ENCODE measurements at places on chromosomes 4 and X. TPM values are rescaled to one million over a fixed set of nuclear protein-coding genes. Genes with fewer than 3 reads are reported as not detected.

Gene ITM2A
- total RNA-seq: 333 TPM

Gene RASSF6
- 3.3 TPM for total RNA-seq

Gene RAB40AL
- total RNA-seq: not detected

Gene MTNR1A
- 0.21 TPM for total RNA-seq

Gene HELT
- total RNA-seq: not detected

Gene SSX1
- total RNA-seq: not detected

All from tongue (tissue), 3 donors.